ENCODE measurements at places on chromosomes 1 and 21. TPM values are rescaled to one million over a fixed set of nuclear protein-coding genes. Genes with fewer than 3 reads are reported as not detected.

- no peak for DNase-seq
Measured at GRCh38 chr1:51301152-51301843, 29.1 kb downstream of the TTC39A start.

The SLC27A3 gene
- polyA plus RNA-seq = 32.4 TPM

The TRIM67 gene
- polyA plus RNA-seq = 1.5 TPM

GRCh38 chr1:204207136-204207616 lies 6.6 kb downstream of the GOLT1A start:
- peak; percentile 44 for DNase-seq

The HPDL gene
- 2.3 TPM for polyA plus RNA-seq

DNA sequence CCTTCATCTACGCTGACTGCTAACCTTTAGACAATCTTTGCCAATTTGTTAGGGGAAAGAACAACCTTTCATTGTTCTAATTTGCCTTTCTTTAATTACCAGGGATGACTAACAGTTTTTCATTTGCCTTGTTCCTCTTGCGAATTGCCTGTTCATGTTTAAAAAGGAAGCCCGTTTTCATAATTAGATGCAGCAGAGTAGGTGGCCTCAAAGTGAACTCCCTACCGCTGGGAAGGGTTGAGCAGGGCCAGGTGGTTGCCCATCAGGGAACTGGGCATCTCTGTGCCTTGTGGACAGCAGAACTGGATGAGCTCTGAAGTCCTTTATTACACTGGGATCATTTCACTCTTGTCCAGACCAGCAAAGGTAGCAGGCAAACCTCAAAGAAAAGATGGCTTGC lies 59.0 kb downstream of the HIVEP3 start:
- no peak for DNase-seq

- DNase-seq = no peak
Measured at GRCh38 chr1:25486602-25487001, 55.9 kb downstream of the MACO1 start.

GRCh38 chr1:77467021-77467595 lies 185.3 kb downstream of the AK5 start:
- DNase-seq = no peak

The GPR37L1 gene
- 0.11 TPM for polyA plus RNA-seq

The C1QB gene
- polyA plus RNA-seq = 16.9 TPM

The USH2A gene
- 0.06 TPM for polyA plus RNA-seq

DNA sequence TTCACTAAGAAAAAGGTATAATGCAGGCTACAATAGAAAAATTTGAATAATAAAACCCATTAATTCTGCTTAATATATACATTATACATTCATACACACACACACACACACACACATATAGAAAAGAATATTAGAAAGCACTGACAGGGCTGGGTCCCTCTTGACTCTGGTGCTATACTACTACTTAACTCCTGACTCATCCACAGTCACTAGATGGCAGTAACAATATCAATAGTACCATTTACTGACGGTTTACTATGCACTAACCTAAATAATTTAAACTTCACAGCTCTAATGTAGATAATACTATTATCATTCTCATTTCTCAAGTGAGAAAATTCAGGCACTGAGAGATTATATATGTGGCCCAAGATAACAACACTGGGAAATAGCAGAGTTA lies 87.5 kb downstream of the COP1 start:
- DNase-seq = no peak

The ASTN1 gene
- polyA plus RNA-seq = 2.0 TPM

DNA sequence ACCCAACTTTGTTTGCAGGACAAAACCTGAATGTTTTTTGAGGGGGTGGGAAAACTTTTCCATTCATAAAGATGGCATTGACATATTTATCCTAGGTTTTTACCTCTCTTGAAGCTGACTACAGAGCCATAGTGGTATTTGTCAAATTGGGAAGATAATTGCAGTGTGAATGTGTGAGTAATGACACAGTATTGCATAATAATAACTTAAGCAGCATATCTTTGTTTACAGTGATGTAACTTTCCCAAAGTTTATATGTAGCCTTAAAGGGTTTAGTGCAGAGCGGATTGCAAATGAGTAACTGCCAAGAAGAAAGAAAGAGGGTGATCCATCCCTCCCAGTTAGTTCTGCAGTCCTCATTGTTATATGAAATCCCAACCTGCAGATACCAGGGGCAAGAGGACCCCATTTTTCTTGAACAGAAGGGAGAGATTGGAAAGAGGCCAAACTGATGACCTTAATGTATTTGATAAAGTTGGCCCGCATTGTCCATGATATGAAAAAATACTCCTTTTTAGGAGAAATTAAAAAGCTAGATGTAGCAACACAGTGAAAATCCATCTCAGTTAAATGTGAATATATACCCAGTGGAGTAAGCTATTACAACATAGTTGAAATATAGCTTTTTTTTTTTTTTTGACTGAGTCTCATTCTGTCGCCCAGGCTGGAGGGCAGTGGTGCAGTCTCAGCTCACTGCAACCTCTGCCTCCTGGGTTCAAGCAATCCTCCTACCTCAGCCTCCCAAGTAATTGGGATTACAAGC lies 23.7 kb upstream of the NFIA start:
- DNase-seq = peak; percentile 49

- DNase-seq = no peak
Measured at GRCh38 chr1:227317011-227317451, 1.3 kb downstream of the CDC42BPA start.

The KDF1 gene
- polyA plus RNA-seq = 7.5 TPM

GRCh38 chr1:147216124-147216523 lies 9.0 kb downstream of the FMO5 start:
- no peak for DNase-seq

GRCh38 chr1:206926286-206926685 lies 4.5 kb upstream of the FCMR start:
- no peak for DNase-seq

GRCh38 chr21:44738621-44739020 lies 27.2 kb upstream of the TSPEAR start:
- no peak for DNase-seq

DNA sequence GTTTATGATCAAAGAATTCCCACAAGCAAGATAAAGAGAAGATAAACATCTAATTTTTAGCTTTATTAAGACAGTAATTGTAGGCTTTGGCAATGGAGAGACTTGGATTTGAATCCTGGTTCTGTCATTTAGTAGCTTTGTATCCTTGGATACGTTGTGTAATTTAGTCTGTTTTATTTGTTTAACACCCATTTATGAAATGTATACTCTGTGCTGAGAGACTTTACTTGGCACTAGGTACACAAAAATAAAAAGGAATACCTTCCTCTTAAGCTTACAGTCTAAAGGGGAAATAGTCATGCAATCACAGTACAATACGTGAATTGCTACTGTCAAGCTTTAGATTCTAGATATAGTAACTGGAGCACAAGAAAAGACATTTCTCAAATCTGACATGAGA lies 23.8 kb downstream of the ZMPSTE24 start:
- no peak for DNase-seq

The ZBTB40 gene
- 21.3 TPM for polyA plus RNA-seq

- DNase-seq = no peak
Measured at GRCh38 chr21:35470522-35470921, 421.4 kb upstream of the RUNX1 start.

GRCh38 chr1:93446837-93447451 lies 974 bp upstream of the FNBP1L start:
- DNase-seq = peak; percentile 53

- no peak for DNase-seq
Measured at GRCh38 chr1:171736196-171736595, 5.7 kb downstream of the VAMP4 start.

GRCh38 chr1:12439073-12439472 lies 178.9 kb downstream of the DHRS3 start:
- DNase-seq = no peak

The GBP7 gene
- polyA plus RNA-seq = 0.11 TPM

DNA sequence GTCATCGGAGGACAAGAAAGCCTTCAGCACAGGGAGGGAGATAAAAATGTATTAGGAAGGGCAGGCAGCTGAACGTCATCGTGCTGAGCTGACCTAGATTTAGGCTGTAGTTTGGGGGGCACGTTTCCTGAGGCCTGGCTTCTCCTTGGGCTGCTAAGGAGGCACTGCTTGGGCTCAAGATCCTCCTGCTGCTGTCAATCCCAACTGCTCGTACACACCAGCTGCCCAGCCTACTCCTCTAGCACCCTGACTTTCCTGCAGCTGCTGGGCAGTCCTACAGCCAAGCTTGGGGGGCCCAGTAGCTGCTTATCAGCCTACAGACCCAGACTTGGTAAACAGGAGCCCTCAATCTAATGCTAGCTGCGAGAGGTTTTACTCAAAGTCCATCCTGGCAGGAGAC lies 6.2 kb downstream of the TMEM35B start:
- no peak for DNase-seq

- no peak for DNase-seq
Measured at GRCh38 chr1:52558941-52559340, 6.0 kb upstream of the TUT4 start.

DNA sequence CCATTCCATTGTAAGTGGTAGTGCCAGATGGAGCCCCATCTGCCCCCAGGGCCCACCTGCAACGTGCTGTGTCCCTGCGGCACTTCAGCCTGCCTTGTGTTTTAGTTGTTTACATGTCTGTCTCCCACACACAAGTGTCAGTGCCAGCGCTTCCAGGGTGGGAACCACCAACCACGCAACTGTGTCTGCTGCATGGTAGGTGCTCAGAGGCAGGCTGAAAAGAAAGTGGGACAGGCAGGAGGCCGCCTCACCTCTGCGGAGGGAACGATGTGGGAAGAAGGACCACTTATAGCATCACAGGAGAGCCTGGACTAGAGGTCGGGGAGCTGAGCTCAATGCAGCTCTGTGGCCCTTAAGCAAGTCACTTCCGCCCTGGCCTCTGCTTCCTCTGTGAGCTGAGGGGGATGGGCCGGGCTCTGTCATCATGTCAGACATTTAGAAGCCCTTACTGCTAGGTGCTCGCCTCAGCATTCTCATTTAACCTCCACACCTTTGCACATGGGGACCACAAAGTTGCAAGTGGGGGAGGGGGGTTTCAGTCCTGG lies 17.9 kb downstream of the SLC9A1 start:
- DNase-seq = peak; percentile 84

DNA sequence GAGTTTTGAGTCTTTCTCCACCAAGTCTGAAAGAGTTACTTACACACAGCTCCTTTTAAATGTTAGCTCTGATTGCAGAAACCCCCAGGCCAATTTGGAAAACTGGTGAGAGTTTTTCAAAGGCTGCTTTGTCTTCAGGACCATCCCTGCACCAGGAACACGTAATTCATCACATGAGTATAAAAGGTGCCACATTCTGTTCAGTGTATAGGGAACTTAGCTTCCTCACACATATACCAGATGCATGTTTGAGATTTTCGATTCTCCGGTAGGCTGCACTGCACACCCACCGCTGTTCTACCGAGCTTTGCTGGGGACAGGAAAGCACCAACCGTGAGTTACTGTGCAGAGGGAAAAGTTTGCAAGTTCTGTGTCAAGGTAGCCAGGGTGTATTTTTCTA lies 28.3 kb upstream of the KCNK2 start:
- no peak for DNase-seq

- no peak for DNase-seq
Measured at GRCh38 chr1:90434460-90434859, 282.6 kb downstream of the BARHL2 start.

The KRTAP10-6 gene
- polyA plus RNA-seq = not detected

DNA sequence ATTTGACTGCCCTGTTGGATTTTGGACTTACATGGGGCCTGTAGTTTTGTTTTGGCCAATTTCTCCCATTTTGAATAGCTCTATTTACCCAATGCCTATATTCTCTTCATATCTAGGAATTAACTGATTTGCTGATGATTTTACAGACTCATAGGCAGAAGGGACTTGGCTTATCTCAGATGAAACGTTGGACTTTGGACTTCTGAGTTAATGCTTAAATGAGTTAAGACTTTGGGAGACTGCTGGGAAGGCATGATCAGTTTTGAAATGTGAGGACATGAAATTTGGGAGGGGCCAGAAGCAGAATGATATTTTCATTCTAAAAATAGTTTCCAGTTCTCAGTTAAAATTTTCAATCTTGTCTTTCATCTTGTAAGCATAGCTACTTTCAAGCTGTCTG lies 222.3 kb downstream of the COP1 start:
- DNase-seq = no peak

The OR2L8 gene
- not detected for polyA plus RNA-seq

DNA sequence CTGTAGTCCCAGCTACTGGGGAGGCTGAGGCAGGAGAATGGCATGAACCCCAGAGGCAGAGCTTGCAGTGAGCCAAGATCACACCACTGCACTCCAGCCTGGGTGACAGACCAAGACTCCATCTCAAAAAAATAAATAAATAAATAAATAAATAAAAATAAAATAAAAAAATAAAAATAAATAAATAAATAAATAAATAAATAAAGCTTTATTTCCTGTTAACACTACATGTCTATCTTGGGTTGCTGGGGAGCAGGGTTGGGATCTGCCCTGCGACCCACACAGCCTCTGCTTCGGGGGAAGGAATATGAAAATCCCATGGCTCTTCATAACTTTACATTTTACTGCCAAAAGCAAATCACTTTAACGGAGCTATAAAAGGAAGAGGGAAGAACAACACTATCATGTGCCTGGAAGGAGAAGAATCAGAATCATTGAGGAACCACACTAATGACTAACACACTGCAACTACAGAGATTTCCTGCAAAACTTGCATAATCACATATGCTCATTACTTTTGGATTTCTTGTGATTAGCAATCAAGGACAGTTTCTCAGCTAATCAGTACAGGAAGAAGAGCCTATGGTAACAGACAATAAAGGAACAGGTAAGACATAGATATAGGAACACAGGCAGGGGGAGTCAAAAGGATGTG lies 72.8 kb upstream of the CD55 start:
- no peak for DNase-seq

The SHISA4 gene
- polyA plus RNA-seq = 17.7 TPM

The DMBX1 gene
- not detected for polyA plus RNA-seq

- no peak for DNase-seq
Measured at GRCh38 chr1:179753061-179753460, 10.0 kb downstream of the FAM163A start.

DNA sequence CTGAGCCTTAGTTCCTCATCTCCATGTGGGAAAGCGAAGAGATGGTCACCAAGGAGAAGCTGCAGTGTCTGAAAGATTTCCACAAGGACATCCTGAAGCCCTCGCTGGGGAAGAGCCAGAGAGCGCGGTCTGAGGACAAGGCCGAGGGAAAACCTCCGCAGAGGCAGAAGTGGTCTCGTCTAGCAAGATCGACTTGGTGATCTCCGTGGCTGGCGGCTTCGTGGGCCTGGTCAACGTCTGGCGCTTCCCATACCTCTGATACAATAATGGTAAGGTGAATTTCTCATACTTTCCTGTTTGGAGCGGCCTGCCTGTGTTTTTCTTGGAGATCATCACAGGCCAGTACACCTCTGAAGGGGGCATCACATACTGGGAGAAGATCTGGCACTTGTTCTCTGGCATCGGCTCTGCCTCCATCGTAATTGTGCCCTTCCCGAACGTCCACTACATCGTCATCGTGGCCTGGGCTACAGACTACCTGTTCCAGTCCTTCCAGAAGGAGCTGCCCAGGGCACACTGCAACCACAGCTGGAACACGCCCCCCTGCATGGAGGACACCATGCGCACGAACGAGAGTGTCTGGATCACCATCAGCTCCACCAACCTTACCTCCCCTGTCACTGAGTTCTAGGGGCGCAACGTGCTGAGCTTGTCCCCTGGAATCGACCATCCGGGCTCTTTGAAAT lies 841.1 kb upstream of the TMPRSS15 start:
- DNase-seq = no peak

All from left lung (tissue), 14 donors.